Bone marrow (tissue), 2 donors: ENCODE measurements at places on chromosomes 4 and X.

DNA sequence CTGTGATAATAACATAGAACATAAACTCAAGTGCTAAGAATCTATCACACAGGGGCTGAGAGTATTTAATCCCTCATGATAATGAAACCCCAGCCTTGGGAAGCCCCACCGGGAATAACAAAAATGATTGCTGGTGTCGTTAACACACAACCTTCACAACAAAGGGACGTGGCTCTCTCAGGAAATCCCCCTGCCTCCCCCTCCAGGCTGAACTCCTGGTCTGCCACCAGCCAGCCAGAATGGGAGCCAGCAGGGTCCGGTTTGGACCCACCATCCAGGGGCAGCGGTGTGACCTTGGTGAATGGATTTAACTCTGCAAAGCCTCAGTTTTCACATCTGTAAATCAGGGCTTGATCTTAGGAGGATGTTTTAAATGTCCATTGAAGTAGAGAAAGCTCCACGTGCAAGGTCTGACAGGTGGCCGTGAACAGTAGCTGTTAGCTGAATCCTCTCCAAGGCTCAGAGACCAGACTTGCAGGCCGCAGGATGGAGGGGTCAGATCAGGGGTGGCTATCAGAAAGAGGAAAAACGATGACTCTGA, 46.5 kb downstream of the ABLIM2 start:
- DNase-seq, result no peak

GRCh38 chr4:177480795-177481194, 38.6 kb upstream of the AGA start:
- DNase-seq, result no peak

DNA sequence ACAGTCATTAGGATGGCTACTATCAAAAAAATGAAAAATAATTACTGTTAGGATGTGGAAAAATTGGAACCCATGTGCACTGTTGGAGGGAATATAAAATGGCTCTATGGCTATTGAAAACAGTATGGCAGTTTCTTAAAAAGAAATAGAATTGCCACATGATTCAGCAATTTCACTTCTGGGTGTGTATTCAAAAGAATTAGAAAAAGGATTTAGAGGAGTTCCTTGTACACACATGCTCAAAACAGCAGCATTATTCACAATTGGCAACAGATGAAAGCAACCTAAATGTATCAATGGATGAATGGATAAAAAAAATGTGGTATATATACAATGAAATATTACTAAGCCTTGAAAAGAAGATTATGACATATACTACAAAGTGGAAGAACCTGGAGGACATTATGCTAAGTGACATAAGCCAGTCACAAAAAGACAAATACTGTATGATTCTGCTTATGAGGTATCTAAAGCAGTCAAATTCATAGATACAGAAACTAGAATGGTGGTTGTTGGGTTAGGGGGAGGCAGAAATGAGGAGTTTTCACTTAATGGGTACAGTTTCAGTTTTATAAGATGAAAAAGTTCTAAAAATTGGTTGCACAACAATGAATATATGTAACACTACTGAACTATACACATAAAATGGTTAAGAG, 123.2 kb downstream of the ELOVL6 start:
- DNase-seq, result no peak

DNA sequence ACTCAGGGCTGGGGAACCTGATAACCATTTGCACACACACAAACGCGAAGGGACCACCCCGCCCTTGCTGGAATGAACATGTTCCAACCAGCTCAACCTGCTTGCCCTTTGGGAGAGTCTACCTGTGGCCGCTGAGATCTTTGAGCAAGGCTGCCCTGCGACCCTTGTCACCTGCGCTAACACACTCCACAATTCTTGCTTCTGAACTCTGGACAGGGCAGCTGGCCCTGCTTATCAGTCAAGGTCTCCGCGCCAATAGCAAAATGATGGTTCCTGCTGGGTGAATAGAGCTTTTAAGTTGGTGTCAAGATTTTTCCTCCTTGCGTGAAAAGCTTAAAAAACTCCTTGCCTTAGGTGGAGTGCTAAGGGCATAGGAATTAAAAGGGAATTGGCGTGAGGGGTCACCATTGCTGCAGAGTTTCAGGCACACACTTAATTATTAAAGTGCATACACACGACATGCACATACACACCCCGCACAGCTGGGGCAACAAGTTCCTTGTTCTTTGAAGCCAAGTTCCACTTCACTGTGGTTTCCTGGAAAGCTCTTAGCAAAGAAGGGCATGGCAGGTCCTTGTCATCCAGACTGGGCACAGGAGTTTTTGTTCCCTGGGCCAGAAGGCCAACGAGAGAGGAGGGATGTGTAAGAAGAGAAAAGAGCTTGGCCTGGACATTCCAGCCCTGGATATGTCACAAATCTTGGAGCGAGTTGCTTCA, 207.7 kb downstream of the STIM2 start:
- no peak for DNase-seq

DNA sequence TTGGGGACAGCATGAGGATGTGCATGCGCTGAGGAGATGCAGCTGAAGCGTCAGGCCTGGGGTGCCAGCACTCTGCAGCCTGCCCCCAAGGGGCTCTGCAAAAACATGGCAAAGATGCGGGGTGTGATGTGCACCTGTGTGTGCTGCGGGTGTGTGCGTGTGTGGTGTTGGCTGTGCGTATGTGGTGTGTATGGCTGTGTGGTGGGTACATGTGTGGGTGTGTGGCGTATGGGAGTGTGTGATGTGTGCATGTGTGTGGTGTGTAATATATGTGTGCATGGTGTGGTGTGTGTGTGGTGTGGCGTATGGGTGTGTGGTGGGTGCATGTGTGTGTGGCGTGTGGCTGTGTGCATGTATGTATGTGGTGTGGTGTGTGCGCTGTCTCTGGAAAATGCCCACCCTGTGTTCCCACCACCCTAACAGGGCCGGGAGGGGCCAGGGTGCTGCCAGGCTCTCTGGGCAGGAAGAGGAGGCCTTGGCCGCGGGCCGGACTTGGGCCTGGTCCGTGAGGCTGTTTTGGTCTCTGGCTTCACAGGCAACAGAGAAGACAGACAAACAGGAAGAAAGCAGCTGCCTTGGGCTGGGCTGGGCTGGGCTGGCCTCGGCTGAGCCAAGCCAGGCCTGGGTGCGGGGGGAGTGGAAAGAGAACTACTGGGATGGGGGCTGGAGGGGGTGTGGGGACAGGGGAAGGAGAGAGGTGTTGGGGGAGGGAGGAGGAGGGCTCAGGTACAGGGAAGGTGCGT, 1.1 kb upstream of the AVPR2 start:
- no peak for DNase-seq

- no peak for DNase-seq
Observed at GRCh38 chr4:97548943-97549583, 594.2 kb downstream of the STPG2 start.
